ENCODE measurements at places on chromosomes 5 and 9. TPM values are rescaled to one million over a fixed set of nuclear protein-coding genes. Genes with fewer than 3 reads are reported as not detected.

The PCDHA13 gene
- total RNA-seq, result 1.8 TPM

DNA sequence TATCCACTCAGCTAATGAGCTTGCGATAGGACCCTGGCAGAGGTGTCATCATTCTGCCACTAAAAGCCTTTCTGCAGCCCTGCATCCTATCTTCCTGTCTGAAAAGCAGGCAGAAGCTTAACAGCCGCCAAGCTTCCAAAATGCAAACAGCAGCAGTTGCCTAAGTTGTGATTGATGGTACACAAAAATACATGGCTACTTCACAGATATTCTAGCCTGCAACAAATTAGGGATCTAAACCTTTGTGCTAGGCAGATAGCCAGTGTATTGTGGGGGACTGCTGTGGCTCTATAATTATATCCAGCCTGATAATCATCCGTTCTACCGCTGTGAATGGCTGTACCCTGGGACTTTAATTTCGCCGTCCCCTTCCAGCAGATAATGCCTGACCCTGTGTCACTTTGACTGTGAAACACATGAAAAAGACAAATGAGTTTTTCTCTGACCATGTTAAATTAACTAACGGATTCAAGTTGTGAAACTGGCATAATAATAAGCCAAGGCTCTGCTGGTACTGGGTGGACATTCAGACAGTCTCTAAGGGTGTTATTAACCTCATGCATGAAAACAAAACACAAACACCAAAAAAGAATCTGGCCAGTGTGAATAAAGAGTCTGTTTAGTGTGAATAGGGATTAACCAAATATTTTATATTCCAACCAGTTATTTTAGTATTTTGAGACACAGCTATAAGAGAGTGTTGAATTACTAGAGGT is 45.9 kb downstream of the SEMA6A start:
- no peak for DNase-seq

The LRRC26 gene
- 440 TPM for total RNA-seq

The VLDLR gene
- 21.3 TPM for total RNA-seq

GRCh38 chr5:56011835-56012234 is 17.1 kb upstream of the IL6ST start:
- no peak for DNase-seq

DNA sequence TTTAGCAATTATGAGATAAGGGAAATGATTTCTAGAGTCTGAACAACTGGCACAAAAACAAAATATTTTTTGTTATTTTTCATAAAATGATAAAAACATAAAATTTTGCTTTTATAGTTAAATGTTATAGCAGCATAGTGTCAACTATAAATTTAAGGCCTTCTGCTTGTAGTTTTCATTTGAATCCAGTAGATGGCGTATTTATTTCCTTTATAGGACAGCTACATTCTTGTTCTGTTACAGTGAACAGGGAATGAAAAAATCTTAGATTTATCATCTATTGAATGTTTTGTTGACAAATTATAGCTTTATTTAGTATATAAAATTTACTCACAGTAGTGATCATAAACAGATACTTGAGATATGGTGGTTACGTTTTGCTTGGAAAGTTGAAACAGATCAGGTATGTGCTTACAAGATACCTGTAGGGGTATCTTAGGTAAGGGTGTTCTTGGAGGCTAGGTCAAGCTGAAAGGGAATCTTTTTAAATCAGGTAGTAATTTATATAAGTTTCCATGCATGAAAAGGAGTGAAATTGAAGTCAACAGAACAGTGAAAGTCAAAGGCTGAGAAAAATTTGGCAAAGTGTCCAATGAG is 239.3 kb upstream of the GRIN3A start:
- DNase-seq, result no peak

GRCh38 chr5:173455599-173455957 is 127.4 kb upstream of the STC2 start:
- no peak for DNase-seq

The SYK gene
- total RNA-seq, result 21.0 TPM

DNA sequence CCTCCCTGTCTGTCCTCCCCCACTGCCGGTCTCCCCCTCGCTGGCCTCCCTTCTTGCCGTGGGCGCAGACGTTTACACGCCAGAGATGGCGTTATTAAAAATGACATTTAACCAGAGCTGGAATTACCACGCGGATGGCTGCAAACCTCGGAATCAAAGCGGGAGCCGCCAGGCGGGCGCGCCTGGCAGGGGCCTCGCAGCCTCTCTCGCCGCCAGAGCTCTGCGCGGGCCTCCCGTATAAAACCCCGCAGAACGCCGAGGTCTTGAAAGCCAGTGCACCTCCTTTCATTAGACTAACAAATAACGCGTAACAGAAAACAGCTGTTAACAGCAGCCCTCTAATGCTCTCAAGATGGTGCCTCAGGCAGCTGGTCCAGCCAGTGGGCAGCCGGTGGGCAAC is 10.2 kb downstream of the PRRX2 start:
- no peak for DNase-seq

DNA sequence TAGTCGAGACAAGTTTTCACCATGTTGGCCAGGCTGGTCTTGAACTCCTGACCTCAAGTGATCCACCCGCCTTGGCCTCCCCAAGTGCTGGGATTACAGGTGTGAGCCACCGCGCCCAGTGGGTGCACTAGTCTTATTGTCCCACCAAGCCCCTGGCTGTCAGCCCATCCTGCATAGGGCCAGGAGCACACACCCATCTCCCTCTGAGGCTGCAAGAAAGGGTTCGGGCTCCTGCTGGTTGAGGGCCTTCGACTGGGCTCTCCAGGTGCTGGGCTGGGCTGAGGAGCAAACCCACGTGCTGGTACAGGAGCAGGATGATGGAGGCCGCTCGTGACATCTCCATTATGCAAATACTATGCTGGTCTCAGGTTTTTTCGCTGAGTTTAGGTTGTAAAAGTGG is 25.1 kb upstream of the RNF130 start:
- no peak for DNase-seq

The TESK1 gene
- total RNA-seq, result 18.7 TPM

The ANKRD31 gene
- not detected for total RNA-seq

DNA sequence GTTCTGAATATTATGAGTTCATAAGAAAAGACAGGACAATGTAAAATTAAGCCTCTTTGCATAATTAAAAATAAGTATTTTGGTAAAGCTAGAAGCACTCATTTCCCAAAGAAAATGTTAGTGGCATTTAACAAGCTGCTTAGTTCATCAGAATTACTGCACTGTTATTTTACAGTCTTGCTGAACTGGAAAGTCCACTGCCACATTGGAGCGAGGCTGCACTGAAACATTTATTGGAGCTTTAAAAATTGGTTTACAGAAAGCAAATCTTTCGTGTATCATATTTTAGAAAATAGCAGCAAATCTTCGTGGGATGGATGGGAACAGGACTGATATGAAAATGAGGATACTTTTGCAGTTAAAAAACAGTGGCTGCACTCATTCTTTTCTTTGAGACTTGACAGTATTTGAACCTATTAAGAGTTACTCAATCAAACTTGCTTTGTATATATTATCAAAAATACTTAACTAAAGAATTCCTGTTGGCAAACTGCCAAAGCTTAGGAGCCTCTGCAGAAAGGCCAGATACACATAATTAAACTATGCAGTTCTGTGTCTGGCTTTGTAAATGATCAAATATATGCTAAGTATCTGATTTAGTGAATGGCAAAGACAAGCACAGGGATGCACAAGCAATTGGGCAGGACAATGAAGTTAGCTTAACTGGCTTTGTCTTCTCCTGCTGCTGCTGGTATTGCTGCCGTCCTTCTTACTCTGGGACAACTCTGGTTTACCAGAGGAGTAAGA is 16.5 kb upstream of the FBXL7 start:
- no peak for DNase-seq

DNA sequence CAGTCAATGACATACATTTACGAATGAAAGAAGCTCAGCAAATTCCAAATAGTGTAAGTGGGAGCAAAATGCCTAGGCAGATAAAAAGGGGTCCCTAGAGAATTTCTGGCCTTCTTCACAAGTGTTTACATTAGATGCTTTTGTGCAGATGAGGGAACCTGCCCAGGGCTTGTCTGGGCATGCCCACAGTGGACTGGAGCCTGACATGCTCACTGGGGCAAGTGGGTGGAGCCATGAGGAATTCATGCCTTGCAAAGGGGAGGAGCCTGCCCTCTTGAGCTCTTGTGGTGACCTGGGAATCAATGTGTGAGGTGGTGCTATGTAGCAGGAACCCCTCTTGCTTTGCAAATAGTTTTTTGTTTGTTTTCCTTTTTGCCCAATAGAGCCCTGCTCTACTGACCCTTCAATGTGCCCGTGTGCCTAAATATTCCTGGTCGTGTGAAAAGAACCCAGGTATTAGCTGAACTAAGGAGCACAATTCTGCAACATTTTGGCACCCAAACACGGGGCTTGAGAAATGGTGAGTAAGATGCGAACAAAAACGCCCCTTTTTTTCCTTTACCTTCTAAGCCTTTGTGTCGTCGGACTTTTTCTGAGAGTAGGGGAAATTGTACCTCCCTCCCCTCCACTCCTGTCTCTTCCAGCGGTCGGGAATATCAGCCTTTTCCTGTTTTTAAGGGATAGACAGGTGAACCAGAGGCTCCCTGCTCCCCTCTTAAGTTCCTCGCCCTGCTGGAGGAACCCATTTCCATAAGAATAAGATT is 433.8 kb upstream of the CDH9 start:
- DNase-seq, result no peak

DNA sequence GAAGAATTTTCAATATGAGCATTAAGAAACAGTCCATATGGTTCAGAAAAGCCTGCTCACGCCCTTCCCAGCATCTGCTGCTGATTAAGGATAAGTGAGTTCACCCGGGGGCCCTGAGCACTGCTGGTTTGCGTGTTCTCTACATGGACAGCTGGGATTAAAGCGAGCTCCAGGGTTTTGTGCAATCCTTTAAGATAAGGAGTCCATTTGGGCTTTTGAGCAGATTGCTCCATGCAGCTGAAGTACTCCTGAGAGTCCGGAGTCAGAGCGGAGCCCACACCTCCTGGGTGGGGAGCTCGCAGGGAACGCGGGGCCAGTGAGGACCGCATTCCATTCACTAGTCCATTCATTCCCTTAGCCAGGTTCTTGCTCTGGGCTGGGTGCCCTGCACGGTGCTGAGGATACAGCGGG is 149.3 kb upstream of the COL5A1 start:
- peak; percentile 90 for DNase-seq

DNA sequence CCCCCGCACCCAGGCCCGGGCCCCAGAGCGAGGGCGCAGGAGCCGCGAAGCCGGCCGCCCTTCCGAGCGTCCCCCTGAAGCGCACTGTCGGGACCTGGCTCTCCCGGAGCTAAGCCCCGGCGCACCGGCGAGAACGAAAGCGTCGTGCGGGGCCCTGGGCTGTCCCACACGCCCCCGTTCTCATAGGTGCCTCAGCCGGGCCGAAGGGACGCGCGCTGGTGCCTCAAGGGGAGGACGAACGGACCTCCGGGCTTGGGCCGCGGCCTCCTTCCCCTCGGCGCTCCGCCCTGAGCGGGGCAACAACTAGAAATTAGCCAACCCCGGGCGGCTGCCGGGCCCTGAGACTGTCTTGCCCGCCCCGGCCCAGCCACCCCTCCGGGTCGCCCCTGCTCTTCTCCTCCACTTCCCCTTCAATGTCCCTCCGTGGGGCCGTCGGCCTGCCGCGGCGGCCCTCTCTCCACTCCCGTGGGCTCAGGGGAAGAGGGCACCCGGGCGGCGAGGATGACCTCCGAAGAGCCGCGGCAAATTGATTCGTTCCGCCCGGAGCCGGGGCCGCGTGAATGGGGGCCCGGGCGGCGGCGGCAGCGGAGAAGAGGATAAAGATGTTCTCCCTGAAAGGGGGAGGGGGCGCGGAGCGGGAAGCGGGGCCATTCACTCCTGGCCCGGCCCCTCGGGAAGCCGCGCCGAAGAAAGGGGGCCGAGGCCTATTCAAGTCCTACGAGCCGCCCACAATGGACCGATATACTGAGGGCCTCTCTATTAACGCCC is 3.5 kb upstream of the PRDM12 start:
- DNase-seq, result no peak

DNA sequence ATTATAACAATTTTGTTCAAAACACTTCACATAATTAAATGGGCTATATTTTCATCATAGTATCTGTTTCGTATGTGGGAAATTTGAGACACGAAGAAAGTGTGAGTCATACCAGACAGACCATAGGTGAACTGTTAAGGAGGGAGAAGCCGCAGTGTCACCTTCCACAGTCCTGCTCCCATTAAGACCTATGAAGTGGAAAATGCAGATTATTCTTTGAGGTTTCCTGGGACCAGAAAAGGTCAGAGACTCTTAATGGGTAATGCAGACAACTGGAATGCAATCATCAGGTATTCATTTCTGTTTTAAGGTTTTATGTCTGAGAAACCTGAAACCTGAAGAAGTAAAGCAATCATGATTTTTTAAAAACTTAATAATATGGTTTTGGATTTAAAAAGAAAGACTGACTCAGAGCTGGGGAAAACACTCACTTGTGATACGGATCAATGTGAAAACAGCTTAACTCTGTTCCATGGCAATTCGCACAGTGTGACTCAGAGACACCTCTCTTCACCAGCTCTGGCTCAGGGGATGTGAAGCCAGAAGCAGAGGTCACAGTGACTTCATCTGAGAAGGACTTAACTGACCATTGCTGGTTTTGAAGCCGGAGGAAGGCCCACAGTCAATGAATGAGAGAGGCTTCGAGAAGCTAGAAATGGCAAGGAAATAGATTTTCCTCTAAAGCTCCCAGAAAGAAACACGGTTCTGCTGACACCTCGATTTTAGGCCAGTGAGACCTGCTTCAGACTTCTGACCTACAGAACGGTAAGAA is 17.2 kb upstream of the GCNT1 start:
- no peak for DNase-seq

DNA sequence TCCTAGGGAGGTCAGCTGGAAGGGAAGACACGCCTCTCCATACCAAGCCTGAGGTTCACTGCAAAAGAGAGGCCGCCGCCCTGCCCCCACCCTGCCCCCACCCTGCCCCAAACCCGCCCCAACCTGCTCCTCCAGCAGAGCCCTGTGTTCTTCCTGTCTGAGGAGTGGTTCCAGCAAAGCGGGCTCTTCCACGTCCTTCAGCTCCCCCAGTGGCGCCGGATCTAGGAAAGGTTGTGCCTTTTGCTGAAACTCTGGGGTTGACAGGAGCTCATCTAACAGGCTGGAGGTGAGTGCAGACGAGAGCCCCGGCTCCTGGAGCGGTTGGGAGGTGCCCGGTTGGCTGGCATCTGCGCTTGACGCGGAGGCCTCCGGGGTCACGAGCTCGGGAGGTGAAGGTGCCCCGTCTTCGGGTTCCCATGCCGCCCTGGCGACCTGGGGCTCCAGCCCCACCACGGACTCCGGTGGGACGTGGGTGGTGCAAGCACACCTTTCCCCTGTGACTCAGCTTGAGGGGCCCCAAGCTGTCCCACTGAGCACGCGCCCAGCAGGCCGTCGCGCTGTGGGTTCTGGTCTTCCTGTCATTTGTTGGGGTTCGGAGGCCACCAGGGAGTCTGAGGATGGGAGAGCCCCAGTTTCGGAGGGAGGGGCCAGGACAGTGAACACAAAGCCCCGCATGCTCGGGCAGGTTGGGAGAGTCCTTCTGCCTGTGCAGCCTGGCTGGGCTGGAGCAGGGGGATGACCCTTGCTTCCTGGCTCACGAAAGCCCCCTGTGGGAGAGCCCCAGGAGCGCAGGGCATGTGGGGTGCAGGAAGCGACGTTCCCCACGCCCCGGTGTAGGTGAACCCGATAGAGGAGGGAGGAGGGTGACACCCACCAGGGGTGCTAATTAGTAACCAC is 1467.1 kb downstream of the FOXD4L5 start:
- peak; percentile 54 for DNase-seq

- no peak for DNase-seq
Observed at GRCh38 chr9:35464141-35465025, 25.5 kb upstream of the RUSC2 start.

The GARNL3 gene
- 9.6 TPM for total RNA-seq

GRCh38 chr9:74795081-74795480 is 92.6 kb downstream of the TRPM6 start:
- DNase-seq, result no peak

The ADGRD2 gene
- not detected for total RNA-seq

GRCh38 chr5:79284846-79285245 is 48.9 kb downstream of the JMY start:
- DNase-seq, result no peak
